ENCODE measurements at places on chromosomes 13 and 19.

GRCh38 chr19:10279737-10280442, 6.9 kb upstream of the ICAM4 start:
- DNase-seq, result no peak

GRCh38 chr19:48925240-48925843, 8.2 kb upstream of the DHDH start:
- DNase-seq, result no peak

GRCh38 chr13:103656311-103656710, 590.1 kb upstream of the SLC10A2 start:
- DNase-seq, result no peak

DNA sequence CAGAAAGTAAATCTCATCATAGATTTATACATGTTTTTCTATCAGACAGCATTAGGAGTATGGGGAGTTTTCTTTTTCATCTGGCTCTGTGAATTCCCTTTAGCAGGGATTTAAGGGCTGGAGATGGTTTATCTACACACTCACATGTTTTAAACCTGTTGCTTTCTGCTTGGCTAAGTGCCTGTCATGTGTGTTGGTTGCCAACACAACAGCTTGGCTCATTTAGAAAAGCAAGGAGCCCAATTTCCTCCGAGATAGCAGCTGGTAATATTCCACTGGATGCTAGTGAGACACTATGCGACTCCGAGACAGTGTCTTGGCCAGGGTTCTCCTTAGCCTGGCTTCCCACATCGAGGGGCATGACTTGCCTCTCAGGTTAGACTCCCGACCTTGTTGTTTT, 83.3 kb downstream of the KLF5 start:
- no peak for DNase-seq

DNA sequence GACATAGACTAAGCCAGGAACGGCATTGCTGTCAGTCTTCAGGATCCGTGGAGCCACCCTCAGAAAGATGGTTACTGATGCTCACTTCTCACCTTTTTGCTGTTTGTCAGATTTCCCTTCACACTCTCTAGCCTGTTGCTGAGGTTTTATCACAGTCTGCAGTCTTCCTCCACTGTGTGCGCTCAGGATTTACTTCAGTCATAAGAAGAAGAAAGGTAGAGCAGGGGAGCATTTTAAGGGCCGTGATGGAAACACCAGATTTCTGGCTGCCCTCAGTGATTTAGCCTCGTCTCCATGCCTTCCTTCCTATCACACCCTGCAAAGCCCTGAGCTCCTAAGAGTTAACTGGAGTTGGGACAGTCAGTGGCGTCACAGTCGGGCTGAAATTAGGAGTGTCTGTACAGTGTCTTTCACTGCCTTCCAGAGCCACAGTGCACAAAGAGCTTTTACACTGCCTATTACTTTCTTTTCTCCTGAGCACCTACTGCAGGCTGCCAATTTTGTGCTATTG, 60.0 kb upstream of the GPR183 start:
- DNase-seq, result no peak

DNA sequence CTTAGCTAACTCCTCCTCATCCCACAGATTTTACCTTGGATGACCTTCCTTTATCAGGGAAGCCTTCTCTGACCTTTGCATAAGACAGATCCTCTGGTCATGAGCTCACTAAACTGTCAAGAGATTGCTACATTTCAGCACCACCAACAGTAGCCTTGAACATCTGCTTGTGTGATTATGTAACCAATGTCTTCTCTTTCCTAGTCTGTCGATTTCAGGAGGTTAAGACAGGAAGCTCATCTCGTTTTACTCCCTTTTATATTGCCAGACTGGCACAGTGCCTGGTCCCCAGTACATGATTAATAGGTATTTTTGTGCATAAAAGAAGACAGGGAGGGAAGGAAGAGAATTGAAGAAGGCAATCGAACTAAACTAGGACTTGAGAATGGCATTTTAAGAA, 1697.7 kb downstream of the EFNB2 start:
- DNase-seq, result no peak

DNA sequence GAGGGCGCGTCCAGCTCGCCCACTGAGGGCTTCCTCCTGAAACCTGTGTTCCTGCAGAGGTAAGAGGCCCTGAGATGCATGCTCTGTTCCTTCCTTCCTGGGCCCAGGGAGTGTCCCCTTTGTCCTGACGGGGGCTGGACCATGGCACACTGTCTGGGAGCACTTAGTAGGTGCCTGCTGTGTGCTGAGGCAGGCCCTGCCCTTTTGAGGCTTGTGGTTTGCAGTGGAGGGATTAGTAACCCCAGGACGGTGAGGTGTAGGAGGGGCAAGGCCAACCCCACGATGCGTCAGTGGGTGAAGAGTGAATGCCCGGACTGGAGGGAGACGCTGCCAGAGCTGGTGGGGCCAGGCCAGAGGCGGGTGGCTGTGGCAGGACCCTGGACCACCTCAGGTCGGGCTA, 11.2 kb upstream of the F2RL3 start:
- no peak for DNase-seq

DNA sequence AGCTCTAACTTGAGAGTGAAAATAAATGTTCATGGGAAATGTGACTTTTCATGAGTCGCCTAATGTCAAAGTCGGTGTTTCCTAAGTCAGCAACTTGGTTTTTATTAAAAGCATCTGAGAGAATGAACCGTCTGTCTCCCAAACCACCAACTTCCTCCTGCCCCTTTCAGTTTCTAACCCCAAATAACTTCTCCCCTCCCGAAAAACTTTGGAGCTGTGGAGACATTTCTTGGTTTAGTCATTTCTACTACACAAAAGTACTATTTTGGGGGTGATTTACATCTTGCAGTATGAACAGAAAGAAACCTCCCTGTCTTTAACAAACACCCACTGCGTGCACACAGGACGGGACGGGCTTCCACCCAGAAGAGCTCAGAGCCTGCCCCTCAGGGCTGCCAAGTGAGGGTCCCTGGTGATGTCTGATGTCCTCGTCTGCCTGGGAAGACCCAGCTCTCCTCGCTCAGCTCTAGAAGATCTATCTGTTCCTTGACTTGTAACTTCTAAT, 65.0 kb downstream of the RASA3 start:
- peak; percentile 53 for DNase-seq

DNA sequence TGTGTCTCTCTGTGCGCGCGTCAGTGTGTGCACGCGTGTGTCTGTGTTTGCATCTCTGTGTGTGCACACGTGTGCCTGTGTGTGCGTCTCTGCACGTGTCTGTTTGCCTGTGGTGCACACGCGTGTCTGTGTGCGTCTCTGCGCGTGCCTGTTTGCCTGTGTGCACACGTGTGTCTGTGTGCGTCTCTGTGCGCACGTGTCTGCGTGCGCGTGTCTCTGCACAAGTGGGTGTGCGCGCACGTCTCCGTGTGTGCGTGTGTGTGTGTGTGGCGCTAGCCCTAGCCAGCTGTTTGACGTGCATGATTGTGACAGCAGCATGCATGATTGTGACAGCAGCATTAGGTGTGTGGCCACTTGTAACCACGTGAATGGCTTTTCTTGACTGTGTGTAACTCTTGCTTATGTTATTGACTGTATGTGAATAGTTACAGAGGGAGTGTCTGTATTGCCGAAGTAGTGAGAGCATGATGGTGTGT, 31.1 kb downstream of the ZNF146 start:
- no peak for DNase-seq

- DNase-seq, result no peak
Observed at GRCh38 chr19:40521276-40521675, 54.5 kb downstream of the SPTBN4 start.

DNA sequence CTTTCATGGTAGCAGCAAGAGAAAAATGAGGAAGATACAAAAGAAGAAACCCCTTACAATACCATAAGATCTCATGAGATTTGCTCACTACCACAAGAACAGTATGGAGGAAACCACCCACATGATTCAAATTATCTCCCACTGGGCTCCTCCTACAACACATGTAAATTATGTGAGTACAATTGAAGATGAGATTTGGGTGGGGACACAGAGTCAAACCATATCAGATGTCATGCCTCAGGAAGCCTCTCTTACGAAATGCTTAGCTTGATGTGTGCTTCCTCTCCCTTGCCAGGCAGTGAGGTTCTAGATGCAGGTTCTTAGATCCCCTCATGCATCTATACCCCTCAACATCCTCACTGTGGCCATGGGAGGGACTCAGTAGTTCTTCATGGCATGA, 63.2 kb upstream of the RGCC start:
- no peak for DNase-seq
